NCI-H1436 treated with DMSO at 0.1 percent for 48 hours (cell line): ENCODE measurements at places on chromosomes 11 and 22.

DNA sequence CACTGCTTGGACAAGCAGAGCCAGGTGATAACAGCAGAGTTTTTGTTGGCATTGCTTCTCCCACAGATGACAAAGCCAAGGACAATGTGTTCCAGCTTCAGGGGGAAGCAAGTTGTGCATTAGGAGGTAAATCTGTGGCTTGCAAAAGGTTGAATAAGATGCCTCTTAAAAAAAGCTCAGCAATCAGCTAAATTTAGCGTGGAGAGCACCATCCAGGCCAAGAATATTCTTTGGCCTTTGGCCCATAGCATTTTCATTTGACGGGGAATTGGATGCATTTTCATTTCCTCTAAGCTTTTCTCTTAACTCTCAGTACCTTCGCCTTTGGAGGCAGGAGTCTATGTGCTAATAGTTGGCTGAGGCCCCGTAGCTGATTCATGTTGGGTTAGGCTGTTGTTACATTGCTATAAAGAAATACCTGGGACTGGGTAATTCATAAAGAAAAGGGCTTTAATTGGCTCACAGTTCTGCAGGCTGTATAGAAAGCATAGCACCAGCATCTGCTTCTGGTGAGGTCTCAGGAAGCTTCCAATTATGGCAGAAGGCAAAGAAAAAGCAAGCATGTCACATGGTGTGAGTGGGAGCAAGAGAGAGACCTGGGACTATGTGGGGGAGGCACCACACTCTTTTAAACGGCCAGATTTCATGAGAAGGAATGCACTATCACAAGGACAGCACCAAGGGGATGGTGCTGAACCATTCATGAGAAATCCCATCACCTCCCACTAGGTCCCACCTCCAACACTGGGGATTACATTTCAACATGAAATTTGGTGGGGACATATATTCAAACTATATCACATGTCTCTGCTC is 350.1 kb upstream of the C11orf87 start:
- no peak for DNase-seq

DNA sequence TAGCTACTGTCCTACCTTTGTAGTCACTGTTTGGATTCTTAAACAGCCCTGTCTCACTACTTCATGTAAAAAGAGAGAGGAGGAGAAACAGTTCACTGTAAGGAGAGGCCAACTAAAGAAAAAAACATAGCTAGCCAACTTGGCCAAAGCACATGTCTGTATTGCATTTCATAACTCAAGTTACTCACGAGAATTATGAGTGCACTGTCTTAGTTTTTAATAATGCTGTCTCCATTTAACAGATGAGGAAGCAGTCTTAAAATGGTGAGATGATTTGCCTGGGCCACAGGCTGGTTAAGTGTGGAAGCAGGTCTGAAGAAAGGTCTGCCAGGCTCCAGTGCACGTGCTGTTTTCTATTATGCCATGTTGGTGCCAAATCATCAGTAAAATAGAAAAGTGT is 104.5 kb downstream of the UVRAG start:
- no peak for DNase-seq

DNA sequence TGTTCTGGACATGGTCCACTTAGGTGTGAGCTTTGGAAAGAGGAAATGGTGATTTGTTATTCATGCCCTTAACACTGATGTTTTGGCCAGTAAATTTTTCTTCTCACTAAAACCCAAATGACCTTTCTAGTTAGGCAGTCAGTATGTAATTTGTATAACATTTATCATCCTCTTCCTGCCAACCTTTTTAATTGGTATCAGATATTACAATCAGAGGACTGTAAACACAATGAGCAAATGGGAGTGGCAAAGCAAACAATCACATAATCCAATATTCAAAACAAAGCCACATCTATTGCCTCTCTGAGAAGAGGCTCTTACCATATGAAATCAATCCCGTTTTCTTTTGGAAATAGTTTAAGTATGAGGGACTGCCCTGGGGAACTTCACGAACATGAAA is 49.1 kb downstream of the BBOX1 start:
- DNase-seq, result no peak

- DNase-seq, result no peak
Measured at GRCh38 chr22:18985780-18986179, 49.7 kb upstream of the PRODH start.

- DNase-seq, result no peak
Measured at GRCh38 chr22:23548501-23549197, 31.4 kb downstream of the IGLL1 start.

DNA sequence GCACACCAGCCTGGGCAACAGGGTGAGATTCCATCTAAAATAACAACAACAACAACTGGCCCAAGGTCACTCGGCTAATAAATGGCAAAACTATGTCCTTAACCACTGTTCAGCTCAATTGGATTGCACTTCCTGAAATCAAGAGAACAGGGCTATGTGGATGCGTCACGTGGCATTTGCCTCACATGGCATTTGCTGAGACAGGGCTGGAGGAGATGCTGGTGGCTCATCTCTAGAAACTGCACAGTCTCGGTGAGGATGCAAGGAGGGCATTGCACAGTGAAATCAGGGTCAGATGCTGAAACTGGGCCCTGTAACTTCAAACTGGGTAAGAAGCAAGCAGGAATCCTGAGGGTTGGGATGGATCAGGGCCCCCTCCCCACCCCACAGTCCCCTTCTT is 171.9 kb downstream of the BUD13 start:
- DNase-seq, result no peak

DNA sequence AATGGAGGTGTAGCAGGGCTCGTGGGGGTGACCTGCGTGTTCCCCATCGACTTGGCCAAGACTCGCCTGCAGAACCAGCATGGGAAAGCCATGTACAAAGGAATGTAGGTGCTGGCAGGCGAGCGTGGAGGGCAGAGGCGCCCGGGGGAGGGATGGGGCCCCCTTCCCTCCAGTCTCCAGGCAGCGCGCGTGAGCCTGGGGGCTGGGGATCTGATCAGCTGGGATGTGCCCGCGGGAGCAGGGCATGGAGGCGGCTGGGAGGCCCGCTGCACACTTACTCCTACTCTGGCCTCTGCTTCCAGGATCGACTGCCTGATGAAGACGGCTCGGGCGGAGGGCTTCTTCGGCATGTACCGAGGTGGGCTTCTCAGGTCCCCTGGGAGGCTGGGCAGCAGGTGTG is 17.8 kb downstream of the SLC25A18 start:
- DNase-seq, result no peak

DNA sequence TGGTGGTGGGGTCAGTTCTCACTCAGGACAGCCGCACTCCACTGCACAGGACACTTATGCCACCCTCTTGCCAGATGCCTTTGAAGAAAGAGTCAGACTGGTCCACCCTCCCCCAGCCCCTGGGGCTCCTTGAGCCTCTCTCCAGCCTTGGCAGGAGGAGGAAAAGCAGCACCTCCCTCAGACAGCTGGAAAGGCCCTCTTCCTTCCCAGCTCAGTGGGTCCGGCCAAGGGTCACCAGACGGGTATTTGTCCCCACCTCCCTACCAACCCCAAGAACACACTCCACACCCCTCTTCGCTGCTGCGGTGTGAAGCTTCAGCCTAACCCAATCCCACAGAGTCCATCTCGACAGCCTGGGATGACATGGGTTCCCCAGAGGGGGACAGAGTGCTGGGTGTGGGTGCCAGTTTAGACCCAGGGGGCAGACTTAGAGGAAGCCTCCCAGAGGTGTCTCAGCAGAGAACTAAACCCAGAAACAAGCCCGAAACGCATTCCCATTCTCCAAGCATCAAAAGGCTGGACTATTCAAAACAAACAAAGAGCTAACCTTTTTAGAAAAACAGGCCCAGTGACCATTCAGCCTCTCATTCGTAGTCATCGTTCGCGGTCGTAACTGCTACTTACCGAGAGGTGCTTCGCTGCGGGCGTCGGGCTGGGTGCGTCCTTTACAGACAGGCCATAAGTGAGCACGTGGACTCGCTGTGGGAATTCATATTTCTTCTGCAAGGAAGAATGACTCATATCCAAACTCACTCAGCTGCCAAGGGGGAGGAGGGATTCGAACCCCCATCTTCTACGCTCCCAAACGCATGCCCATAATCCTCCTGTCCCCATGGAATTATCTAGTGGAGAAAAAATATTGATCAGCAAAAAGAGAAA is 57.5 kb upstream of the ANO1 start:
- no peak for DNase-seq

GRCh38 chr22:44130076-44130711 is 50.5 kb upstream of the PARVG start:
- no peak for DNase-seq

DNA sequence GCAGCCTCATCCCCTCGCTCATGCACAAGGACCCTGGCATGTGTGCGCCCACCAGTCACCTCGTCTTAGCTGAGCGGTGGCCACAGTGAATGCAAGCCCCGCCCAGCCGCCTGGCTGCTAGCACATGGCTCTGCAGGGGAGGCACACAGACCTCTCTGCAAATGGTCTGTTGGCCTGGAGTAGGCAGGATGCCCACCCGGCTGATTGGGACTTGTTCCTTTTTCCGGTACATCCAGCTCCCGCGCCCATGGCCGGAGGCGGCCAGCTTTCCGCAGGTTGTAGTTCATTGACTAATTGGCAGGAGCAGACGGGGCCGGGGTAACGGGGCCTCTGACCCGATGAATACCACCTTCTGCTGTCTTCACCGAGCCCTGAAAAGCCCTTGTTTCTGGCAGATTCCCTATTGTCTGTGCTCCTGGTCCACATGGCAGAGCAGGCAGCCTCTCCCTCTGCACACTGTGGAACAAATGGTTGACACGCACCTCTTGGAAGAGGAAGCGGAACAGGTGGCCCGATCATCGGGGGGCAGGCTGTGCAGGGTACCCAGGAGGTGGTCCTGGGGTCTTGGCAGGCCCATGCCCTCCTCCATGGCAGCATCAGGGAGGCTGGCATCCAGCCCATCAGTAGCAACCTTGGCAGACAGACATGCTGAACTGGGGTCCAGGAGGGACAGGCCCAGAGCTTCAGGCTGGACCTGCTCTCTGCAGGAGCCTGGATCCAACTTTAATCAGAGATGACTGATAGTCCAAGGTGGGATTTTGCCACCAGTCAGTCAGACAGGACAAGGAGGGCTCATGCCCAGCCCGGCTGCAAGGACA is 1512.0 kb downstream of the BRD1 start:
- no peak for DNase-seq

- no peak for DNase-seq
Measured at GRCh38 chr11:93537767-93538261, 5.4 kb downstream of the SMCO4 start.

GRCh38 chr11:57150454-57150917 is 31.3 kb upstream of the LRRC55 start:
- no peak for DNase-seq

- DNase-seq, result no peak
Measured at GRCh38 chr11:30818721-30819120, 232.6 kb upstream of the MPPED2 start.

DNA sequence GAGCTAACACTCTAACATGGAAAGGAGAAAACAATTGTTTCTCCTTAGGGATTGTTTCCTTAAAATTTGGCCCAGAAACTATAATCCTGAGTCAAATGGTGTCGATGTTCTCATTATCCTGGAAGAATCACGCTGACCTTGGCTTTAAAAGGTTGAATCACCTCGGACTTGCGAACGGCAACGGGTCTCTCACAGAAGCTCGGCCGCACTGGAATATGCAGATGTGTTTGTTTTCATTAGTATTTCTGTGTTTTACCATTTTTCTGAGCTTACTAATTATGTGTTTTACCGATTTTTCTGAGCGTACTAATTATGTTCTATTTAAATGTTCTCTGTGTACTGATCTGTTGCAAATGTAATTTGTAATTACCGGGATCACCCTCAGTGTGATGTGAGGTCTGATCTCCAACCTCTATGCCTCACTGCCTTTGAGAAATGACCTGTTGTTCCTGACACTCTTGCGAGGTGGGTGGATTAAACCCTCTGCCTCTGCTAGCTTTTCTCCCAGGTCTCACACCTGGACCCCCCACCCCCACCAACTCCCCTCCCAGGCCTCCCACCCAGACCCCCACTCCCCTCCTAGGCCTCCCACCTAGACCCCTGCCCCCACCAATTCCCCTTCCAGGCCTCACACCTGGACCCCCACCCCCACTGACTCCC is 38.3 kb upstream of the BRSK2 start:
- no peak for DNase-seq

GRCh38 chr22:32544953-32545558 is 70.4 kb downstream of the FBXO7 start:
- no peak for DNase-seq

GRCh38 chr11:124296016-124296415 is 17.7 kb downstream of the OR8D1 start:
- no peak for DNase-seq

- no peak for DNase-seq
Measured at GRCh38 chr11:58509748-58510147, 1.8 kb upstream of the OR5B21 start.

- DNase-seq, result no peak
Measured at GRCh38 chr22:44455963-44456358, 42.1 kb downstream of the RTL6 start.

DNA sequence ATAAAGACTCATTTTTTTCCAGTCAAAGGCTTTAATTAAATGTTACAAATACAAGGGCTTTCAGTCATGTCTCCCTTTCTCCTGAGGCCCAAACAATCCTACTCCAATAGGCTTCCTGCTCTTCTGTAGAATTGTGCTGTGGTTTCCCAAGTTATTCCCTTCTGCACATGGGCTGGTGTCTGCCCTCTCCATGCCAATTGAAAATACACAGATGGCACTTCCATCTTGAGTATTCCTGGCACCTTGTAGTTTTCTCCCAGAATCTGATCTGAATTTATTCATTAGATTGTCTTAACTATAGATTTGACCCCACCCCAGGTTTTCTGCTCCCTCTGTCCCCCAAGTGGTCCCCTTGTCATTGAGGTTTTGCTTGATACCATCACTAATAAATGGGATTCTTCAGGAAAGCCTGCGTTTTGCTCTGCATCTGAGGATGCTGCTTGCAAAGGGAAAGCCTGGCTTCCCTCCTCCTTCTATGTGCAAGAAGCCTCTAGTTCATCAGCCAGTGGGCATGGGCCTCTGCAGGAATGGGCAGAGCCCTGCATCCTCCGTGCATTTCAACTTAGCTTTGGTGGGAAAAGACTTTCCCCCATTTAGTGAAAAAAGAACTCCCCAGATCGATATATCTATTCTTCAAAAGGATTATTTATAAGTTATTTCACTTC is 926.7 kb downstream of the NTM start:
- no peak for DNase-seq

GRCh38 chr22:22578702-22579424 is 19.8 kb upstream of the PRAME start:
- no peak for DNase-seq

DNA sequence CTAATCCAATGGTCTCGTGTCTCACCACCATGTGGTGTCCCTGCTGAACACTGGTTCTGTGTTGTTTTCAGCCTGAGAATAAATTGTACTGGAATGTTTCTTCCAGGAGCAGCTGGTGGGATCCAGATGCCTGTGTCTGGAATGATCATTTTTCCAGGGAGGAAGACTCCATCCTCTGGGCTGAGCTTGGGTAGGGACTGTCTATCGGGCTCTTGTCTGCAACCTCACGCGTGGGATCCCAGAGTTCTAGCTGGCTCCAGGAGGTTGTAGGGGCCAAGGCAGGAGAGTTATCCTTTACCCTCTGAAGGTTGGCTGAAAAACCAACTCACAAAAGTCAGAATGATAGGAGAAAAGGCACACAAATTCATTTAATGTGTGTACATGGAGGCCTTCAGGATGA is 144.1 kb upstream of the B3GAT1 start:
- no peak for DNase-seq

GRCh38 chr11:63551091-63551888 is 11.9 kb downstream of the PLAAT2 start:
- no peak for DNase-seq
